ENCODE measurements at places on chromosomes 1 and 21. TPM values are rescaled to one million over a fixed set of nuclear protein-coding genes. Genes with fewer than 3 reads are reported as not detected.

Gene BARHL2
- 1.3 TPM for polyA plus RNA-seq

Gene PTGER3
- polyA plus RNA-seq: 0.08 TPM

Gene MYOG
- polyA plus RNA-seq: not detected

Gene GUCA2B
- not detected for polyA plus RNA-seq

Gene CLCA2
- 0.17 TPM for polyA plus RNA-seq

Gene ADORA3
- polyA plus RNA-seq: 4.2 TPM

Gene FAM167B
- polyA plus RNA-seq: 4.8 TPM

Gene ANGPTL7
- not detected for polyA plus RNA-seq

Gene AVPR1B
- 0.70 TPM for polyA plus RNA-seq

Gene LRRC38
- polyA plus RNA-seq: 0.24 TPM

Gene NTMT2
- 0.59 TPM for polyA plus RNA-seq

Measured in brain (organoid and tissue), 16 donors.